ENCODE measurements at places on chromosomes 16 and 17.

GRCh38 chr17:81338274-81339190, 43.4 kb upstream of the SLC38A10 start:
- DNase-seq: no peak

- DNase-seq: no peak
Measured at GRCh38 chr16:29712809-29713208, 33.0 kb downstream of the C16orf54 start.

DNA sequence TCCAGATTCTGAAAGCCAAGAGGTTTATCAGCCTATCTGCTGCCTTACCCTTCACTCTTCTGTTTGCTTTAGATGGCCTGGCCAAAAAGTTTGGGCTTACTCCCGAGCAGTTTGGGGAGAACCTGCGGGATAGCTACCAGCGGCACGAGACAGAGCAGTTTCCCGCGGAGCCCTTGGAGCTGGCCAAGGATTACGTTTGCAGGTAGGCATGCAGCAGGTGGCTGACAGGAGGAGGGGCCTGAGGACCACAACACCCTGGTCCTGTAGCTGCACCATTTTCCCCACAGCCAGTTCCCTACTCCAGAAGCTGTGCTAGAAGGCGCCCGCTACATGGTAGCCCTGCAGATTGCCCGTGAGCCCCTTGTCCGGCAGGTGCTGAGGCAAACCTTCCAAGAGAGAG, 20.6 kb downstream of the SUPT6H start:
- no peak for DNase-seq

DNA sequence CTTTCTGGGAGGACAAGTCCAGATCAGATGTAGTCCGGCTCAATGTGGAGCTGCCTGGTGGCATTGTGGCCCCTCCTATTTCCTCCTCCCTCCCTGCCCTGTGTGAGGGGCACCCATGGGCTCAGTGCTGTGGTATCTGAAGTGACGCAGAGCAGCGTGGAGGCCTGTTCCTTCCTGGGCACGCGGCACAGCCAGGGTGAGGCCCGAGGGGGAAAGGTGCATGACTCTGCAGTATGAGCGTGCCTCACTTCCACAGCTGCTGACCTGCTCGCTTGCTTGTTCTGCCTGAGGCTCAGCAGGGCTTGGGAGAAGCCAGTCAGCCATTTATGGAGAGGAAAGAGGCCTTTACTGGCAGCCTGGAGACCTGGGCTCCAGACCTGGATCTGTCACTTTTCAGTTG, 11.7 kb downstream of the TMEM238L start:
- DNase-seq: no peak

DNA sequence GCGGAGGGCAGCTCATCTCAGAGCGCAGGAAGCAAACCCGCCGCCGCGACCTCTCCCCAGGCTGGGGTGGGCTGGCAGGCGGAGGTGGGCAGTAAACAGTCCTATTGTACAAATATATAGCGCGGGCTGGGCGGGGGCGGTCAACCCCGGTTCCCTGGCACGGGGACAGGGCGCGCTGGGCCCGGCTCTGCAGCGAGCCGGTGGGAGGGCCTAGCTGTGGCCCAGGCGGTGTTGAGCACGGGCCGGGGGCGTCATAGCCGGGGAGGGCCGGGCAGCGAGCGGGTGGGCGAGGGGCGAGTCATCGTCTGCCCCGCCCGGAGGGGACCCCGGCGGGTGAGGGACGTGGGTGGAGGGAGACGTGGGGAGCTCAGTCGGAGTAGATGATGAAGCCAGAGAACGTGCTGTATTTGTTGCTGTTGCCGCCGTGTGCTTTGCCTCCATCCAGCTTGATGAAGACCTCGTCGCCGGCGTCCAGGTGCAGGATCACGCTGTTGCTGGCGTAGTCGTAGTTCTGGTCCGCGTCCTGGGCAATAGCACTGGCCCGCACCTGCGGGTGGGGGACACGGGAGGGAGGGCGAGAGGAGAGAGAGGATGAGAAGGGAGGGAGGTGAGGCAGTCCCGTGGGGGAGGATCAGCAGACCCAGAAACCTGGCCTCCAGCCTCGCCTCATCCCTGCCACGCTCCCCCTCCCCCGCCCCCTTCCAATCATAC, 8.1 kb downstream of the C1QL1 start:
- no peak for DNase-seq

- DNase-seq: no peak
Measured at GRCh38 chr16:86457501-86458148, 52.7 kb upstream of the FOXF1 start.

DNA sequence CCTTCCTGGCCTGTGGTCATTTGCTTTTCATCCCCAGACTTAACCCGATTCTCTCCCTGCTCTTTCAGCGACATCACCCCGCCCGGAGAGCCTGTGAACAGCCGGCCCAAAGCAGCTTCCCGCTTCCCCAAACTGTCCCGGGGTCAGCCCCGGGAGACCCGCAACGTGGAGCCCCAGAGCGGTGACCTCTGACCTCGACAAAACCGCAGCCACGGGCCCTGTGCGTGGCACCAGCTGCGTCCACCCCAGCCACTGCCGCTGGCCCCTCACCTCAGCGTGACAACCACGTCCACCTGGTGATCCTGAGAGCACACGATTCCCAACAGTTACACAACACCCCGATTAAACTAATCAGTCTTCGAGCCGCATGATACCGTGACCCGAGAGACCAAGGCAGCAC, 235.2 kb downstream of the CPPED1 start:
- no peak for DNase-seq

DNA sequence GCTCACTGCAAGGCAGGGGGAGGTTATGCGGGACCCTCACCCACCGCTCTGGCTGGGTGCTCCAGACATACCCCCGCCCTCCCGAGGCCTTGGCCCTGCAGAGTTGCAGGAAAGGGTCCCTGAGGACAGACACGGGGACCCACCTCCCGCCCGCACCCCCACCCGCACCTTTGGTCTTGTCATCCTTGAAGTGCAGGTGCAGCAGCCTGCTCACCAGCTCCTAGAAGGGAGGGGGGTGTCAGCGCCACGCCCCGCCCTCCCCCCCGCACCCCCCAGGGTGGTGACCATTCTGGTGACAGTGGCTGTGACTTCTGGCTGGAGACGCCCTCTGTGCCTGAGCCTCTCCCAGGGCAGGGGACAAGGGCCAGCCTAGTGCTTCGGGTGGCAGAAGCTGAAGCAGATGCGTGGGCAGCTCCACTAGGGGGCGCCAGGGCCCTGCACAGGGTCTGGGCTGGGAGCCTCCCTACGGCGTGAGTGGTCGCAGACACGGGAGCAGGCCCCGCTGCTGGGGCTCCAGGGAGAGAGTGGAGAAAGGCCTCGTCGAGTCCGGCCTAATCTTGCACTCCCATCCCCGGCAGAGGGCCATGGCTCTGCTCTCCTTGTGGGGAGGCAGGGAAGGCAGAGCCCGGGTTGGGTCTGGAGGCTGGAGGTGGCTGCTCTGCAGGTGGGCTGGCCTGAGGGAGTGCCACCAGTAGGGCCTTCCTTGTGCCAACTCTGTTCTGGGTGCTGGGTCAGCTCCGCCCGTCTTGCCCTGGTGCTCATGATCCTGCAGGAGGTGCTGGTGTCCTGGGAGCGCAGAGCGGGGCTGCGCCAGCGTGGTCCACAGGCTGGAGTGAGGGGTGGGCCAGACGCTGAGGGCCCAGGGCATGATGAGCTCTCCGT, 2.7 kb downstream of the CENPX start:
- no peak for DNase-seq

DNA sequence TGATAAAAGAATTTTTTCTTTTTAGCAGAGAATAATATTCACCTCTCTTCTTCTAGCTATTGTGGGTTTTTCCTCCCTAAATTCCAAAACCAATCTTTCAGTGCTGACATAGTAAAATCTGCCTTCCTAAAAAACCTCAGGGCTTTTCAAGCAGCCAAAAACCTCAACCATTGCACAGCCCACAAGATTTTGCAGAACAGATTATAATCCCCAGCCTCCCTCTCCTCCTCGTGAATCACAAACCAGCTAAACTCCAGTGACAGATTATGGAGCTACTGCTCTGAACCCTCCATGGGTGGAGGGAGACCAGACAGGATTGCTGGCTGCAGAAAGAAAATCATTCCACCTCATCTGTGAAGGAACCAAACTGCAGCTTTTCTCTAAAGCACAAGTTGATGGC, 341.6 kb downstream of the SOX9 start:
- DNase-seq: no peak

- DNase-seq: no peak
Measured at GRCh38 chr17:1495265-1495989, 2.9 kb upstream of the MYO1C start.

DNA sequence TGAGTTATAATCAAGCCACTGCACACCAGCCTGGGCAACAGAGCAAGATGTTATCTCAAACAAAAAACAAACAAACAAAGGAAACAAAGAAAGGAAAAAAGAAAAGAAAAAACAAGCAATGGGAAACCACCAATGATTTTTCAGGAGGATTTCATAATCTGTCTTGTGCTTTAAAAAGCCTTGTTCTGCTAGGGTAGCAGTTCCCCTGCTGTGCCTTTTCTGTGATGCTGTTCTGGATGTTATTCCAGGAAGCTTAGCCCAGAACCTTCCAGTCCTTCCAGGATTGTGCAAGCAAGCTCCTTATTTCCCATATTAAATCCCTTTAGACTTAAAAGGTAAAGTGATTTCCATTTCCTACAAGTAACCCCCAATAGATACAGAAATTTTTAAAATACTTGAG, 171.1 kb downstream of the ABCC12 start:
- no peak for DNase-seq

DNA sequence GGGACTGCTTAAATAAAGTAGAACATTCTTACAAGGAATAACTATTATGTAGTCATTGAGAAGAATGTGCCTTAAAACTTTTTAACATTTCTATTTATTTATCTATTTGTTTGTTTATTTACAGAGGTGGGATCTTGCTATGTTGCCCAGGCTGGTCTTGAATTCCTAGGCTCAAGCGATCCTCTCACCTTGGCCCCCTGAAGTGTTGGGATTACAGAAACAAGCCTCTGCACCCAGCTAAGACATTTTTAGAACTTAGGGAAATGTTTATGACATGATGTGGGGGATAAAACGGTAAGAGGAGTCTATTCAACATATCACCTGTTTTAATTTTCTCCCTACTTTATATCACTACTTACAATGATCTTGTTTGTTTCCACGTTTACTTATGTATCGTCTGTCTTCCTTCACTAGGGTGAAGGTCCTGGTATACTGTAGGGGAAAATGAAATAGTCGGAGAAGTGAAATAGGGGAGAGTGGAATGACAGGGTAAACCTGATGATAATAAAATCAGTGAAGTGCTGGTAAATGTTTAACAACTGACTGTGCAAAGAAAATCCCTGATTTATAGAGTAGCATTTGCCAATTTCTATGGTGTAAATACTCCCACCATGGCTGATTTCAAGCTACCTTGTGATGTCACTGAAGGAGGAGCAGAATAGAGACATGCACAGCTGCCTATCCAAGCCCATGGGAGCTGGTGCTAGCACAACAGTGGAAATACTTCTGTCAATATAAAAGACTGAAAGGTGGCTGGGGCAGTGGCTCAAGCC, 16.0 kb upstream of the HAPSTR1 start:
- DNase-seq: no peak

- no peak for DNase-seq
Measured at GRCh38 chr16:83433201-83433600, 374.6 kb upstream of the HSBP1 start.

DNA sequence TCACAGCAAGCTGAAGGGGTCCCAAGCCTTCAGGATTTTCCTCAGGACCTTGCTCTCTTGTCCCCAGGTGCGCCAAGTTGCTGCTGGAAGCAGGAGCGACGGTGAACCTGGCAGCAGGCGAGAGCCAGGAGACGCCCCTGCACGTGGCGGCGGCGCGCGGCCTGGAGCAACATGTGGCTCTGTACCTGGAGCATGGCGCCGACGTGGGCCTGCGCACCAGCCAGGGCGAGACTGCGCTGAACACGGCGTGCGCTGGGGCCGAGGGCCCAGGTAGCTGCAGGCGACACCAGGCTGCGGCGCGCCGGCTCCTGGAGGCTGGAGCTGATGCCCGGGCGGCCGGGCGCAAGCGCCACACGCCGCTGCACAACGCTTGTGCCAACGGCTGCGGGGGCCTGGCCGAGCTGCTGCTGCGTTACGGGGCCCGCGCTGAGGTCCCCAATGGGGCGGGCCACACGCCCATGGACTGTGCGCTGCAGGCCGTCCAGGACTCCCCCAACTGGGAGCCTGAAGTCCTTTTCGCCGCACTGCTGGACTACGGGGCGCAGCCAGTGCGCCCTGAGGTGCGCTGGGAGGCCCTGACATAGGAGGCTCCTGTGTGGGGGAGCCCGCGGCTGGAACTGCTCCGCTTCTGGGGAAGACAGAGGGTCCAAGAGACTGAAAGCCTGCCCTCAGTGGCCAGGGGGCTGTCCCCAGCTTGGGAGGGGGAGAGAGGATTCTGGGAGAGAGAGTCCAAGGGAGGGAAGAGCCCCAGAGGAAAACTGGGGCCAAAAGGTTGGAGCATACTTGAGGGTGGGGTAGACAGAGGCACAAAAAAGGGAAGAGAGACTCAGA, 6.4 kb downstream of the ASB16 start:
- DNase-seq: no peak

- DNase-seq: no peak
Measured at GRCh38 chr17:45162025-45162687, 481 bp downstream of the HEXIM2 start.

DNA sequence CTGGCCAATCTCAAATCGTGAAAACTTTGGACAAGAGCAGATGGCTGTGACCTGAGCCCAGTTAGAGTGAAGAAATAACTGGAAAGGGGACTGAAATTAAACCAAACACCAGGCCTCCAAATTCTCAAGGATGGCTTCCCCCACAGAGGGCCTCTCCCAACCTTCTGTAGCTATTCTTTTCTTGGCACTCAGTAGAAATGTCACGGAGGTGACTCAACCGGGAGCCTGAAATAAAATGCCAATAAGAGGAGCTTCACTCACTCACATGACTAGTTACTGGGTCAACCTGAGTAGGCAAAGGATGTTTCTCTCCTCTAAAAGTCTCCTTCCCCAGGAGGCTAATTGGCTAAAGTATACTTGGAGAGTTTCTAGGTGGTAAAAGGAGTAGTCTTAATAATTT, 230.7 kb downstream of the MAF start:
- no peak for DNase-seq

DNA sequence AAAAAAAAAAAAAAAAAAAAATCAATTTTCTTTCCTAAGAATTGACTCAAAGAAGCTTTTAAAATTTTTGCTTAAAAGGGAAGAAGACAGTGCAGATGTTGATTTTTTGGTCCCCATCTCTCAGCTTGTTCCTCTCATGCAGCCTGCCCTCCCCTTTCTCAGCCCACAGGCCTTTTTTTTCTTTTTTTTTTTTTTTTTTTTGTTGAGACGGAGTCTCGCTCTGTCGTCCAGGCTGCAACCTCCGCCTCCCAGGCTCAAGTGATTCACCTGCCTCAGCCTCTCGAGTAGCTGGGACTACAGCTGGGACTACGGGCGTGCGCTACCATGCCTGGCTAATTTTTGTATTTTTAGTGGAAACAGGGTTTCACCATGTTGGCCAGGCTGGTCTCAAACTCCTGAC, 17.7 kb downstream of the YPEL2 start:
- DNase-seq: no peak

GRCh38 chr17:61337290-61337689, 62.4 kb upstream of the TBX2 start:
- DNase-seq: no peak

GRCh38 chr17:64216338-64217248, 46.5 kb downstream of the TEX2 start:
- DNase-seq: no peak

DNA sequence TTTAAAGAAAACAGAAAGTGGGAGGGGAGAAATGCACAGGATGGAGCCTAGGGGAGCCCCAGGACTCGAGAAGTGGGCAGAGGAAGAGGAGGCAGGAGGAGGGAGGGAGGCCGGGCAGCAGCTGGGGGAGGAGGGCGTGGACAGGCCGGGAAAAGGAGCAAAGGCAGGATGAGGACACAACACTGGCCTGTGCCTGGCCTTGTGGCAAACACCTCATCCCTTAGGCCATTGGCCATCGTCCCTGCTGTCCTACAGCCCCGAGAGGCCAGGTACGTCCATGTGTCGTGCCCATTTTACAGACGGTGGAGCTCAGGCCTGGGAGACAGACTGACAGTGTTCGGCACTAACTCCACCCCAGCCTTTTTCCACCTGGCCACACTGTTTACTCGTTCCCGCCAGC, 15.9 kb downstream of the JPH3 start:
- no peak for DNase-seq

Measured in GM18507 (cell line).